T-helper 1 cell (primary cell): ENCODE measurements at places on chromosomes 2 and 18.

DNA sequence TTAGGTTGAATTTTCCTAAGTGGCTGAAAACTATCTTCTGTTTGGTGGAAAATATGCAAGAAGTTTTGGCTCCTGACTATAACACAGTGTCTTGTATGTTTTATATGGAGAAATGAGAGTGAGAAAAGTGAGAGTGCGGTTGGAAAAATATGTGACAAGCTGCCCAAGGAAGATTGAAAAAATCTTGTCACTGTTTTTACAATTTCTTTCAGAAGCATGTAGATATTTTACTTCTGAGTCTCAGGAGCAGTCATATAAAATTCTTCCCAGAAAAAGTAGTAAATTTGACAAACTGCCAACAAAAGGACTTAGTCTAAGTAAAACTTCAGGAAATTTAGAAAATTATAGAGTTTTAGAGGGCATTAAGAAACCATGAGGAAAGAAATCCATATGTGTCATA, 19.4 kb upstream of the RMND5A start:
- DNase-seq = no peak

DNA sequence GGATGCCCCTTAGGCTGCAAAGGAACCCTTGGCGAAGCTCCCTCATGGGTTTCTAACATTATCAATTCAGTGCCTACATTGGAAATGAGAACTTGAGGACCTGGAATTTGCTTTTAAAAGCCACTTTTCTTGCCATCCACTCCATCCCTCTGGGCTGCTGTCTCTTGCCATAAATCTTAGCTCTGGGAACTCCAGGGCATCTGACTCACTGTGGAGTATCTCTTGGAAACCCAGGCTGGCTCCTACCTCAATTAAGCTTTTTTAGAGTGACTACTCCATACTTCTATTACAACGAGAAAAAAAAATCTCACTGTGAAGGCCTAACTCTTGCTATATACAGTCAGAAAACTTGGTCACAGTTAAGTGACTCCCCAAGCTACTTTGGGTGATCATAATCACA, 227.2 kb upstream of the SETBP1 start:
- no peak for DNase-seq

GRCh38 chr2:100242476-100242875, 79.8 kb downstream of the LONRF2 start:
- no peak for DNase-seq

GRCh38 chr2:177147093-177147694, 65.4 kb upstream of the HNRNPA3 start:
- DNase-seq = no peak

DNA sequence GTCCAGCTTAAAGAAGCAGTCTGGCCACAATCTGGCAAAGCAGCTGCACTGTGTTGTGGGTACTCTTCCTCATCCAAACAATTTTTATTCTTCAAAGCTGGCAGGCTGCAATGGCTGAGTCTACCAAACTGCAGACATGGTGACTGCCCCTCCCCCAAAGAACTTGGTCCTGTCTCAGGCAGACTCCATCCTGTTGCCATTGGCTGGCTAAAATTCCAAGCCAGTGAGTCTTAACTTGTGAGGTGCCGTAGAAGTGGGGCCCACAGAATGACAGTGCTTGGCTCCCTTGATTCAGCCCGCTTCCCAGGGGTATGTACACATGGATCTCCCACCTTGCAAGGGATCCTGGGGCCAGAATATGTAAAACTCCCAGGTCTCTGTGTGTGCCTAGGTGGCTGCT, 14.5 kb upstream of the NXPH2 start:
- no peak for DNase-seq

DNA sequence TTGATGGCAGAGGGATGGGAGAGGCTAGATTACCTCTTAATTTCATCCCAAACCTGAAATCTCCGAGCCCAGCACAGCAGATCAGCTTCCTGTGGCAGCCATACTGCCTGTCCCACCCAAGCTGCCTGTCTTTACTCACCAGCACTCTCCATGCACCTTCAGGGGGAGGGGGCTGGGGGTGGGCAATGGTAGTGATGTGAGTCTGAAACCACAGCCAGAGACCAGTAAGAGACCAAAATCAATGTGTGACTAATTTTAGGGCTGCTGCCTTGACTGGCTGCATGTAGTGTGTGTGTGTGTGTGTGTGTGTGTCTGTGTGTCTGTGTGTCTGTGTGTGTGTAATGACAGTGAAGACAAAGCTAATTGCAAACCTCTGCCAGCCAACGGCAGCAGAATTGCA, 11.7 kb upstream of the TEX261 start:
- no peak for DNase-seq

- DNase-seq = no peak
Observed at GRCh38 chr2:216181953-216182461, 72.9 kb downstream of the XRCC5 start.

DNA sequence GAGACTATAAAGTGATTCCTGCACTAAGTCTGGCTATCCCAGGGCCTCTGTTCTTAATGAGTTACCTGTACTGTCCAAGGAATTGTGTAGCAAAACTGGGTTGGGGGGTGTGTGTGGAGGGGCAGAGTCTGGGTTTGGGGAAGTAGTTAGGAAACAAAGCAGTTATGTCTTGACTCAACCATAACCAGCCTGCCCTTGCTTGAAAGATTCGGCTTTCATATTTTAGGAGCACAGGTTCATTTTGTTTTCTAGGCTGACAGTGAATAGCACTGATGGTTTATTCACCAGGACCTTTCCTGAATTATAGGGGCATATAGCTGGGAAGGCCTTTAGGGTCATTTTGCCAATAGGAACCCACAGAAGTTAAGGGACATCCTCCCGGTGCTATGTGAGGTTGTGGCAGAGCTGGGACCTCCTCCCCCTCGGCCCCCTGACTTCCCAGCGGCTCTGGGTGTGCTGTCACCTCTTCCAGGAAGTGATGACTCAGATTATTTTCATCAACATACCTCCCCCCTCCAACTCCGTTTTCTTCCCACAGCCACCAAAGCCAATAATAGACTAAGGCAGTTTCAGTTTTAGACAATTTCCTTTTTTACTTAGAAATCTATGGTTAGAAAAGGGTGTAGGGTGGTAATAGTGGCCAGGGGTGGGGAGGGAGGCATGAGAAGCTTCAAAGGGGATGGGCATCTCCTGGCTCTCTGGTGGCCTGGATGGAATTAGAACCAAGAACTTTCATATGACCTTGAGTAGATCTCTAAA, 44.8 kb downstream of the SETBP1 start:
- DNase-seq = no peak

- DNase-seq = peak; percentile 47
Observed at GRCh38 chr2:112626604-112627059, 19.1 kb upstream of the SLC20A1 start.

DNA sequence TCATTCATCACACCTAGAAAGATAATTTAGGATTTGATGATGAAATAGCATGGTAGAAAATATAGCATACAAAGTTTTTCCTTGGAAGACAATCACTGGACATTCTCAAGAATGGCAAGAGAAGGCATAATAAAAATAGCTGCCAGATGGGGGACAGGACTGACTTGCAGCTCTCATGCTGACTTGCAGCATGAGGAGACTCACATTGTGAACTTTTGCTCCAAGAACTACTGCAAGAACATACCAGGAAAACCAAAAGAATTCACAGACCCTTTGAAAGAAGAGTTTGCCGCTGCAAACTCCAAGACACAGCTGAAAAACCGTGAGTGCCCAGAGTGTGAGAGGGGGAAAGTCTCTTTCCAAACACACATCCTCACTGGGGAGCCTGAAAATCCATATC, 47.0 kb downstream of the CRYGD start:
- DNase-seq = no peak

DNA sequence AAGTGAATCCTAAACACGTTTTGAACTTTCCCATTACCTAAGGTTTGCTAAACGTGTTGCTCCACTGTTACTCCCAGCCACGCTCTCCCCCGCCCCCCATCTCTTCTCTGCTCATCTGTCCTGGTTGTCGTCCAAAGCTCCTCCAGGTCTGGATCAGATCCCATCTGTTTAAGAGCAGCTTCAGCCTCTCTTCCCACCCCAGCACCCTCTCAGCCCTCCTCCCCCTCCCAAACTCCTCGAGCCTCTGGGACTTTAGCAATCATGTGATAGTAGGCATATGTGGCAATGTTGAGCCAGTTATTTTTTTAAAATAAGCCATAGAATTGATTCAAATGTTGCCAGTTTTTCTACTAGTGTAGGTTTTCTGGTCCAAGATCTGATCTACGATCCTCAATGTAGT, 20.0 kb upstream of the LPIN1 start:
- no peak for DNase-seq

DNA sequence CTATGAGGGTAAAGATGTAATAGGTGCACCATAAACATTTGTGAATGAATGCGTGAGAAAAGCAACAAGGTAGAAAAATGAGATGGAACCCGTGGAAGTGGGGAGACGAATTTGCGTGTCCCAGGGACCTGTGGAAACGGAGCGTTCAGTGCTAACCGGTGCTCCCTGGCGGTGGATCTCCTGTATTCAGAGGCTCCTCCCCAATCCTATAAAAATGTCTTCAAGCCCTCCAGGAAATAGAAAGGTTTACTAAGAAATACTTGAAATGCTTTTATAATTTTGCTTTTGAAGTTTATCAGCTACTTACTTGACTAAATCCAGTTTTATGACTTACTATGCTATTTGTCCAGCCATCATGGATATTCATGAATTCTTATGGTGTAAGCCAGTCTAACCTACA, 62.8 kb upstream of the RBM44 start:
- no peak for DNase-seq

- DNase-seq = no peak
Observed at GRCh38 chr2:196823750-196824522, 14.8 kb upstream of the C2orf66 start.

- DNase-seq = no peak
Observed at GRCh38 chr2:8458503-8459459, 223.1 kb upstream of the ID2 start.

DNA sequence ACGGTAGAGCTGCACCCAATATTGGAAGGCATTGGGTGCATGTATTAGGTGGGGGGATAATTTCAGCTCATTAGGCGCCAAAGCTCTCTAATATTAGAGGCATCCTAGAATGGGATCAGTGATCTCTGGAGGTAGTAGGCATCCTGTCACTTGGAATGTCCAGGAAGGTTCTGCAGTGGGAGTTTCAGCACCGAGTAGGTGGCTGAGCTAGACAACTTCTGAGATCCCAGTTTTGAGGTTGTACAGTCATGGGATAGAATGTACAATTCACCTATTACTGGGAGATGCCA, 210.9 kb downstream of the MYCN start:
- no peak for DNase-seq

DNA sequence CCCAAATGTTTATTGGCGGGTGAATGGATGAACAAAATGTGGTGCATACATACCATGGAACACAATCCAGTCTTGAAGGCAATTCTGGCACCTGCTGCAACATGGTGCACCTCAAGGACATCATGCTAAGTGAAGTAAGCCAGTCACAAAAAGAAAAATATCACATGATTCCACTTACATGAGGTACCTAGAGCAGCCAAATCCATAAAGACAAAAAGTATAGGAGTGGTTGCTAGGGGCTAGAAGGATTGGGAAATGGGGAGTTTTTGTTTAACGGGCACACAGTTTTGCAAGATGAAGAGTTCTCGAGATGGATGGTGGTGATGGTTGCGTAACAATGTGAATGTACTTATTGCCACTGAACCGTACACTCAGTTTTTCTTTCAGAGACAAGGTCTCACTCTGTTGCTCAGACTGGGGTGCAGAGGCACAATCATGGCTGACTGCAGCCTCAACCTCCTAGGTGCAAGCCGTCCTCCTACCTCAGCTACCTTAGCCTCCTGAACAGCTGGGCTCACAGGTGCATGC, 90.9 kb upstream of the CERS6 start:
- no peak for DNase-seq

DNA sequence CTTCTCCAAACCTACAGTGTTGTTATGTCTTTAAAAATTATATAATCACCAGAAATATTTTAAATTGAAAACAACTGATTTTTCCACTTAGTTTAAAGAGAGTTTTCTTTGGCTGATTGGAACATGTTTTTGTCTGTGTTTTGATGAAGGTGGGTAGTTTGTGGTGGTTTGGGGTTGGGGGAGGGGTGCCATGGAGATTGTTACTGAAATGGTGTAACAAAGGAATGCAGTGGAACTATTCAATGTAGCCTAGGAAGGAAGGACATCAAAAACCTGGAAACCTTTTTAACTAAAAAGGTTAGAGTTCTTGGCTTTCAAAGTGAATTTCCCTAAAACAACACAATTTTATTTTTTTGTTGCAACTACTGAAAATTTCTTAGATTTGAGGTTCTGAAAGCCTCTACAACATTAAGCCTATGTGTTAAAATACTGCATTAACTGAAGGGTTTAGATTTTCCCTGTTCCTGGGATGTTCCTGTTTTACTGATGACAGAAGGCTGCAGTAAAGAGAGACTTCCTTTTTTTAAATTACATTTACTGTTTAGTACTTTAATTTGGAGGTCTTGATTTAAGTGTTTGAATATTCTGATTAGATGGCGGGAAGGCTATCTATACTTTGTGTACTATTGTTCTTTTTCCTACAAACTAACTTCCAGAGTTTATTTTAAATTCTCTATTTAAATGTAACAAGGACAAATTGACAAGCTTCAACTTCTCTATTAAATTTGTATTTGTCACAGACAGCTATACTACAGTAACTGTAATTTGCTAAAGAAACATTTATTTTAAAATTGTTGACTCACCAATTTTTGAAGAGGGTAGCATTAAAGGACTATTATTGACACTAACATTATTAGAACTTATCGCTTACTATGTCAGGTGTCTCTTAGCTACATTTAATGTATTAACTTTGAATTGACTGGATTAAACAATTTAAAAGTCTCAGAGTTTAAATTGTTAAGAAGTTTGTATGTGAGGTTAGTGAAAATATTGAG, 87.7 kb downstream of the LIMS1 start:
- DNase-seq = peak; percentile 16

DNA sequence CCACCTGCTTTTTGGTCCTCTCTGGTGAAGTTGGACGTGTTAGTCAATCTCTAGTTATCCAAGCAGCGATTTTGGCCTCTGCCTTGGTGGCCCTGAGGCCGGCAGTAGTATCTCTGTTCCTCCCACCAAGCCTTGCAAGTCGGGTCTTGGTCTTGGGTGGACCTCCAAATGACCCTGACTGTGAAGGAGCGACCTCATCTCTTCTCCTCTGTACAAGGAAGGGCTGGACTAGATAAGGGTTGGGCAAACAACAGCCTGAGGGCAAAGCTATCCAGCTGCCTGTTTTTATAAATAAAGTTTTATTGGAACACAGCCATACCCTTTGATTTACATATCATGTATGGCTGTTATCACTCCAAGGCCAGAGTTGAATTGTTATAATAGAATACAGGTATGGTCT, 74.6 kb upstream of the FOSL2 start:
- no peak for DNase-seq
